ENCODE measurements at places on chromosomes 12 and 14.

- DNase-seq = no peak
Measured at GRCh38 chr12:9367201-9367600, 159.0 kb upstream of the PZP start.

- DNase-seq = no peak
Measured at GRCh38 chr12:17169726-17170471, 563.9 kb upstream of the LMO3 start.

- DNase-seq = peak; percentile 37
Measured at GRCh38 chr12:106303202-106303820, 778 bp downstream of the TCP11L2 start.

GRCh38 chr14:61555056-61555838 lies 140.1 kb upstream of the HIF1A start:
- DNase-seq = no peak
